ENCODE measurements at places on chromosomes 3 and 15.
A peak's percentile ranks its signal among the peaks of the same experiment; 100 is the strongest.

- no peak for DNase-seq
These were observed 15.5 kb upstream of the ATP8B4 start for GRCh38 chr15:50134524-50135024.

DNA sequence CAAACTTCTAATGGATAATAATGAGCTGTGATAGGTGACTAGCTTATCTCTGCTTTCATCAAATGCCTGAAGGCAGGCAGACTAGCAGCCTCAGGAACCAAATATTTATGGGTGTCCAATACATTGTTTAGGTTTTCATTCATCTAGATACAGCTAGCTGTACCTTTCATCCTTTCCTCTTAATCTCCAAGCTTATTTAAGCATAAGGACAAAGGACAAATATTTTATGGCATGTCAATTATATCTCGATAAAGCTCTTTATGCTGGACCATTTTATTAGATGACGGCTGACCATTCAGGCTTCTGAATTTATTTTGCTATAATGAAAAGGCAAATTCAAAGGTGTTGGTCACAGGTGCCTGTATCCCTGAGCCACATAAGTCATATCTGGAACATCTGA lies 16.9 kb downstream of the RBM15B start:
- DNase-seq, result no peak

- DNase-seq, result no peak
These were observed 45.2 kb upstream of the LRRC58 start for GRCh38 chr3:120394347-120394746.

DNA sequence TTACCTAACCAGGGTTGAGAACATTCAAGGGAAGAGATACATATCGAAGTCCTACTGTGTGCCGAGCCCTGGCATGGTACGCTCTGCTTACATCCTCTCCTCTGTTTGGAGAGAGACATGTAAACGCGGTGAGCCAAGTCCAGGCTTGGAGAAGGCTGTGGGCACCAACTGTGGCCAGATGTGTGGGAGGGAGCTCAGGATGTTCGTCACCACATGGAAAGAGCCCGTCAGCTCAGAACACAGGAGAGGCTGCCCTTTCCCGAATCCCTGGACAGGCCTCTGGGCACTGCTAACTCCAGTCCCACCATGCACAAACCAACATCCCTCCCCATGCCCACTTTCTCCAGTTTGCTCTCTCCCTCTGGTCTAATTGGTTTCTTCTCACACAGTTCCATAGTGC lies 43.0 kb downstream of the MESD start:
- no peak for DNase-seq

DNA sequence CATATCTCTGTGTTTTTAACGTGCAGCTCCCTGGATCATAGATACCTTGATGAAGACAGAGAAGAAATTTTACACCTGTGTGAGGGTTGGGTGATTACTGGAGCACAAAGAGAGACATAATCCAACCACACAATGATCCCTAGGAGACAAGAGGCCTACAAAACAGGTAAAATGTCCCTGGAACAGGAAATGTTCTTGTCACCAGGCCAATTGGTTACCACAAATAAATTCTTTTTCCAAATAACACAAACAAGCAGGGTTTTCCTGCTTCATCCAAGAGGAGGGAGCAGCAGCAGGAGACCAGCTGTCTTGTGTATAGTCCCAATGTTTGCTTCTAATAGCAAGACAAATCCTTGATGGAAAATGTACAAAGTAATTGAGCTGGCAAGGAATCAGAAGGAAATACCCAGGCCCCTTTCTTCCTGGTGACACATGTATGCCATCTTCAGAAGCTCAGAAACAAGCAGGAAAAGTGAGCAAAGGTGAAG lies 1.4 kb downstream of the MGLL start:
- DNase-seq, result no peak

DNA sequence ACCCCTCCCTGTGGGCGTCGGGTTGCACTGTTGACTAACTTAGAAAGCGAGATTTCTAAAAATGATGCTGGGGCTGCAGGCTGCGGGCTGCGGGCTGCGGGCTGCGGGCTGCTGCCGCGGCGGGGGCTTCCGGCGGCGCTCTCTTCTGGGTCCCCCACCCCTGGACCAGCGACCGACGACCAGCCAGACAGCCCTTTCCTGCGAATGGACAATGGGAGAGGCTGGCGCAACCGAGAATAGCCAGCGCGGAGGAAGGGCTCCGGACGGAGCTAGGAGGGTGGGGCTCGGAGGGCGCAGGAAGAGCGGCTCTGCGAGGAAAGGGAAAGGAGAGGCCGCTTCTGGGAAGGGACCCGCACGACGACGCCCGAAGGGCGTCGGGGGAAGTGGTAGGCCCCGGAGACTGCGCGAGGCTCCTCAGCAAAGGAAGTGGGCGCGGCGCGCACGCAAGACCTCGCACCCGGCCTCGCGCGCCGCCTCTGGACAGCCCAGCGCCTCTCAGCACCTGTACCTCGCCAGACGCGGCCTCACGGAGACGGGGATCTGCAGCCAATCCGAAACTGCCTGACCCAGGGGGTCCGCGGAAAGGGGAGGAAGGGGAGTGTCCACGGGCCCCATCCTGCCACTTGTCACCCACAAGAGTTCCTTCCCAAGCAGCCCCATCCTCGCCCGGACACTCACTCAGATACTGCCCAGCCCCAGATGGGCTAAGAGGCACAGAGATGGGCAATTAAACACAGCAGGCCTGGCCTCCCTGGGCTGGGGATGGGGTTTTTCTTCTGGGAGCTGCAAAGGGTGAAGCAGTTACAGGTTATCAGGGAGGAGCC lies 70.7 kb downstream of the SLC12A8 start:
- peak; percentile 61 for DNase-seq

GRCh38 chr3:75015280-75015679 lies 400.8 kb upstream of the CNTN3 start:
- no peak for DNase-seq

- DNase-seq, result peak; percentile 84
These were observed 137.9 kb downstream of the MEGF11 start for GRCh38 chr15:66115568-66116206.

- DNase-seq, result no peak
These were observed 11.4 kb upstream of the MGA start for GRCh38 chr15:41648770-41649169.

DNA sequence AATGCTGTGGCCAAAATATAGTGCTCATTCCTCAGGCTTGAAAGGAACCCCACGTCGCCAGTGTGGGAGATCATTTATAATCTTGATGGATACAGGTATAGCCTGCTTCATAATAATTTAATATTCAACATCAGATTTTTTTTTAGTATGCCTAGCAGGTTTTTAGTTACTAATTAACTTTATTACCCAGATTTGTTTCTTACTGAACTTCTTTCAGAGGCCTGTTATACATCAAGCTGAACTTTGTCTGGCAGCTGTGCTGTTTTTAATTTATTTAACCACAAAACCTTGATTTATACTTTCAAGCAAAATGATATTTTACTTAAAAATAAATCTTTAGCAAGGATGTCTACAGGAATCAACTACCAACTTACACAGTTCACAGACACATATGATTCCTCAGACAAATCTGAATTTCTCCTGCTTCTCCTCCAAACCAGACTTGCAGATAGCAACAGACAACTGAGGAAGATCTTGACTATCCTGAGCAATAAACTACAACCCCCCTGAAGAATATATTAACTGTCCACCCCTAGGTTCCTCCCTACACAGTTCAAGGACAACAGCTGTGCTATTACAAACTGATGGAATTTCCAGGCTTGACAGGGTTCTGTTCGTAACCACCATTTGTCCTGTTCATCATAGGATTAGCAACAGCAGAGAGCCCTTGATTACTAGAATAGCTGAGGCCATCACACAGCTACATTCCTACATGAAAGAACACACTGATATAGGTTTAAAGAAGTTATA lies 610 bp downstream of the MAP4 start:
- no peak for DNase-seq

DNA sequence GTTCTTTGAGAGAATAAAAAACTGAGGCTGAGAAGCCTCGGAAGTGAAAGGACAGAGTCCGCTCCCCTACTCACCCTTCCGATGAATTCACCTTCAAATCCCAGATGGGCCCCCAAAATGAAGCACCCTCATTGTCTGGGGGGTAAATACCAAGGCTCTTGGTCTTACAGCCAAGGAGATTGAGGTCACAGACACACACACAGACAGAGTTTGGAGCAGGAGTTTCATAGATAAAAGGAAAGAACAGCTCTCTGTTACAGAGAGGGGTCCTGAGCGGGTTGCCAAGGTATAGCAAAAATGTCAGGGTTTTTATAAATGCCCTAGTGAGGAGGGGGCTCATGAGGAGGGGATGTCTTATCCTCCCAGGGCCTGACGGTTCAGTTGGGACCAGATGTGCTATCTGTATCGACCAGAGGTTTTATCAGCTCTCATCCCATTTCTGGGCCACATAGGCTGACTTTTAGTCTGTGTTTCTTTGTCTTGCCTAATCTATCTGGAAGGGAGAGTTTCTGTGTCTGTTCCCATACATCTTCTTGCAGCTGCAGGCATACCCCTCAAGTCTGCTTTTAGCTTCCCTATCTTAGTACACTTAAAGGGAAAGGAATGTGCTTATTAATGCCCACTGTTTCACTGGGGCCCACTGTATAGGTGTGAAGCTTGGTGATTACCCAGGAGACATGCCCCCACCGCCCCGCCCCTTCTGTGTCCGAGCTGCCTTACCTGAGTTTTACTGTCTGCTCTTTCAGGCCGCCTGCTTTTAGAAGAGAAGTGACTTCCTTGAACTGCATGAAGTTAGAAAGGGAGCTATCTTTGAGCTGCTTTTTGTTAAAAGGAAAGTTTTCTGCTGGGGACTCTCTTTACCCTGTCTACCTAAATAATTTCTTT lies 66.8 kb upstream of the ATP11B start:
- no peak for DNase-seq

DNA sequence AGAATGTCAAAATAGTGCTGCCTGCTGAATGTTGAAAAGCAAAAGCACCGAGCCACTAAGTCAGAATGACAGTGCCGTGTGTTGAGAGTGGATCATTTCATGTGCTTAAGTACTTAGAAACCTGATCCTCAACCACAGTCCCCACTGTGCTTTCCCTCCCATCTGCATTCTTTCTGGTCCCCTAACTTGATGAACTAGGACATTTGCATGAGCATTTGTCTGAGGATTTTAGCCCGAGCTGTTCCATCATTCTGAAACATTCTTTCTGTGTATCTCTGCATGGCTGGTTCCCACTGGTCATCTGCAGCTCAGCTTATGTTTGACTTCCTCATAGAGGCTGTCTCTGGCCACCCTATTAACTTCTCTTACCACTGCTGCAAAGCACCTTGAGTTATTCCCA lies 42.0 kb downstream of the SST start:
- no peak for DNase-seq

GRCh38 chr3:177379045-177379444 lies 181.8 kb upstream of the TBL1XR1 start:
- DNase-seq, result no peak

DNA sequence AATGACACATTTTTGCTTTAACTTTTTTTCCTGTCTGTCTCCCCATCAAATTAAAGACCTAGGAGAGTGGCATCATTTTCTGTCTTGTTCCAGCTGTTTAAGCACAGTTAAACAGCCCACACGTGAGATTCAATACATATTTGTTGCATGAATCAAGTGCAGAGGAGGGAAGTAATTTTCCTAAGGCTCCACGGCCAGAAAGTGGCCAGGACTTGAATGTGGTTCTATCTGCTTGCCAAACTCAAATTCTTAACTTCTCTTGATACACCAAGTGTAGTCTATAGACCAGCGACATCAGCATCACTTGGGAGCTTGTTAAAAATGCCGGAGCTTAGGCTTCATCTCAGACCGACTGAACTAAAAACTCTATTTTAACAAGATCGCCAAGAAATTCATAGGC lies 724.8 kb upstream of the CFAP20DC start:
- DNase-seq, result no peak

DNA sequence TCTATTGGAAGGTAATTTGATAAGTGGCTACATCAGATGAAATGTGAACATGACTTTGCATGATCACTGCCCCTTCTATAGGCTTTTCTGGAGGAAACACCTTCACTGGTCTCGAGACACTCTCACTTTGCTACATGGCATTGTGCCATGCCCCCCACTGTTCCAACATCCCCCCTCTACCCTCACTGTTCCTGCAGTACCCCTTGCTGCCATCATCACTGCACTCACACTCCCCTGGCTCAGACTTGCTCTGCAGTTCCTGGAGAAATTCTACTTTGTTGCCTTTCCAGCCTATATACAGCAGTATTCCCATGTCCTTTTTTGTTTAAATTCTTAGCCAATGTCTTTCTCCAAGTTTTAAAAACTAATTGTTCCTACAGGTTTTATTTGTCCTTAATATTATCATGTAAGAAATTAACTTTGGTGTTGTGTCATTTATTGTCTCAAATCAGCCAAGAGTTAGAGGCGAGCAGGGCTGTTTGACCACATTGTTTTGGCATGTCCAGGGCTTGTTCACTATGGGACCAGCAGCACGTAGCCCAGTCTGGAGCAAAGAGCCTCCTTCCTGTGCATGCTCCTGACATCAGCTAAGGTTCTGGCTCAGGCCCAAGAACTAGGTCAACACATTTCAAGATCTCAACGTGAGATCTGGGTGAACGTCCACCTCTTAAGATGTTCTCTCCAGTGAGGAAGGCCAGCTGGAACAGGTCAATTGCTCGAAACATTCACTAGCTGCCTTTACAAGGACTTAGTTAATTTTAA lies 246.4 kb downstream of the SLC9A9 start:
- no peak for DNase-seq

- peak; percentile 73 for DNase-seq
These were observed at the start of gene TXNRD3 for GRCh38 chr3:126654571-126655383. TSS of gene TXNRD3 (minus strand) at chr3:126655124.

GRCh38 chr3:50630877-50631276 lies 13.9 kb downstream of the MAPKAPK3 start:
- DNase-seq, result no peak

- no peak for DNase-seq
These were observed 300.6 kb upstream of the LMCD1 start for GRCh38 chr3:8200996-8201395.

DNA sequence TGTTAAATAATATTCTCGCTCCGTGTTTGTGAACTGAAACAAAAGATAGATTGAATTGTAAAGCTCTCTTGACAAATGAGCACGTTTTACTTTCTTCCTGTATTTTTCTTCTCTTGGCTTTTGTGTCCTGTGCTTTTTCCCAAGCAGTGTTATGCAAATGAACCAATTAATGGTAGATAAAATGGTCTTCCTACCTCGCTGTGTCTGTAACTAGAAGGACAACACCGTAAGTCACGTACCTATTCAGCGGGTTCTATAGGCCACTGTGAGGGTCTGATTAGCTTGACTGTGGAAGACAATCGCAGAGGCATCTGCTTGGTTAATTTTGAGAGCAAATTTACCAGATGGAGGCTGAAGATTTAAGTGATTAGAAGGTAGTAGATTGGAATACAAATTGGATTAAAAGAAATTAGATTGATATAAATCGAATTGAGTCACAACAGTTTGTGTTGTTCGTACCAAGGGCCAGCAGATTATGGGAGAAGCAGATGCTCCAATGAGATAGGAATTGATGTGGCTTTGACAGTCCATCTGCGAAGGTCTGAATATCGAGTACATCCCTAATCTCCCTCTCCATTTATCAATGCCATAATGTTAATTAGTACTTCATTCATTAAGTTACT lies 40.2 kb downstream of the ROBO2 start:
- DNase-seq, result no peak

- DNase-seq, result no peak
These were observed 46.5 kb upstream of the CGNL1 start for GRCh38 chr15:57329582-57330367.

- peak; percentile 41 for DNase-seq
These were observed 523 bp downstream of the HDAC11 start for GRCh38 chr3:13480340-13481318.

- DNase-seq, result no peak
These were observed 72.5 kb downstream of the IGF1R start for GRCh38 chr15:98720577-98721565.
